NCI-H1092 treated with DMSO at 0.1 percent for 48 hours (cell line): ENCODE measurements at places on chromosomes 2 and 18.
A peak's percentile ranks its signal among the peaks of the same experiment; 100 is the strongest.

GRCh38 chr2:108805782-108806181, 19.2 kb downstream of the CCDC138 start:
- no peak for DNase-seq

DNA sequence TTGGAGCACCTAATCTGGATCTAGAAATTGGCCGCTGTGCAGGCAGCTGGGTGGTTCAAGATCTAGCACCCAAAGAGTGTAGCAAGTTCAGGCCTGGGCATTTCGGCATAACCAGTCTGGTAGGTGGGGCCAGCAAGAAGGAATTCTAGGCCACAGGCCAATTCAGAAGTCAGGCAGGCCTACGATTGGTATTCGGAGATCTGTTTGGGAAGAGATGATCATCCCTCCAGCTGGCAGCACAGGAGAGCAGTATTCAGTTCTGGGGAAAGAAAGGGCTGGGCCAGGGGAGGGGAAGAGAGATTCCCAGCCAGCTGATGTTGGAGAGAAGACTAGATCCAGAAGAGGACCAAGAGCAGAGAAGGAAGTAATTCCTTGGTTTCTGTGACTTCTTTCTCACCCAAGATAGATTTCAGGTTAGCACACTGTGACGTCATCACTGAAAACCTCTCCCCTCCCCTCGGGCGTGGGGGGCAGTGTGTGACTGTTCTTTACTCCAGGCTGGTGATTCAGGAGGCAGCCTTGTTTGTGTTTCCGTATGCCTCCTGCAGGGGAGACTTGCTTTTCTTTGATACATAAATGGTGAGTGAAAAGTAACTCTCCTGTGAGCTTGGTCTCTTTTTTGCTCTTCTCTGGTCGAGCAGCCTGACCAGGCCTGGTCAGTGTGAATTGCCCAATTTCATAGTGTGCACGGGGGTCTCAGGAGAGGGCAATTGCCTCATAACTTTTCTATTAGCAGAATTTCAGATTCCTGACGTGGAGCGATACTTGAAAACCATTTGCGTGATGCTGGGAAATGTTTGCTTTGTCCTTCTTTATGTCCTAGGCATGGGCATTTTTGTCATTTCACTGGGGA, 61.1 kb downstream of the MEIS1 start:
- DNase-seq, result no peak

DNA sequence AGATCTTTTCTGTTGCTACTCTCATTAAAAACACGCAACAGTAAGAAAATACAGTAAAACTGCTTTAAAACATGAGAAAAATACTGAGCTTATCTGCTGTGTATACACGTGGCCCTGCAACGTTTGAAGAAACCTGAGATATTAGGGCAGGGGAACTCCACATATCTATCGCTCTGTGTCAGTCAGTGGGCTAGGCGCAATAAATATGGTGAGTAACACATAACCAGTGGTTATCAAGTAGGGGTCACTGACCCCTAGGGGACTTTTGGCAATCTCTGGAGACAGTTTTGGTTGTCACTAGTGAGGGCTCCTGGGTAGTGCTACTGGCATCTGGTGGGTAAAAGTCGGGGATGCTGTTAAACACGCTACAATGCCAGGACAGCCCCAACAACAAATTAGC, 14.9 kb downstream of the STAT1 start:
- no peak for DNase-seq

GRCh38 chr2:213241817-213242216, 42.4 kb upstream of the SPAG16 start:
- no peak for DNase-seq

- DNase-seq, result no peak
These were observed 333.7 kb upstream of the SKOR2 start for GRCh38 chr18:47585136-47585535.

DNA sequence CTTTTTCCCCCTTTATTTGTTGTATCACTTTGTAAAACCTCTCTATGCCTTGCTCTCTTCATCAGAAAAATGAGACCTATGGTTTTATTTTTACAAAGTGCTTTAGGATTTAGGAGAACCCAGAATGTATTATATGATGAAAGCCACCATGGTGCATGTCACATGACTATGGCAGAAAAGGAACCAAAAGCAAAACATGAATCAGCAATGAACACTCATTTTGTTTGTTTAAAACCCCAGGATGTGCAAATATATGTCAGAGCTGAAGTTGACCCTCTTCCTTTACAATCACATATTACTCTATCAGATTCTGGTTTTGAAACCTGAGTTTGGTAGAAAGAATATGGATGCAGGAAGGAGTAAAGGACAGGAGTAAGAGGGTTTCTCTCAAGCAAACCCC, 70.0 kb downstream of the FIGN start:
- no peak for DNase-seq

DNA sequence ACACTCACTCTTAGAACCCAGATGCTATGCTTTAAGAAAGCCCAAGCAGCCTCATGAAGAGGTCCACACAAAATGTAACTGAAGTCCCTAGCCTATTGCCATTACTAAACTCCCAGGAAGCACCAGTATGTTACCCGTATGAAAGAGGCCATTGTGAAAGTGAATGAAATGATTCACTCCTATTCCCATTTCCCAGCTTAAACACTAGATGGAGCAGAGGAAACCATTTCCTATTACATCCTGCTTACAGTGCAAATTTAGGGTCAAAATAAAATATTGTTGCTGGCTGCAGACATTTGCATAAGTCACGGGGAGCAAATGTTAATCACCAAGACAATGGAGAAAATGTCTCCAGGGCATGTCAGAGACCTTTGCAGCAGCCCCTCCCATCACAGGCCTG, 989.7 kb upstream of the CRIM1 start:
- DNase-seq, result no peak

- DNase-seq, result peak; percentile 75
These were observed 107.0 kb downstream of the MGAT5 start for GRCh38 chr2:134360745-134361487.

GRCh38 chr2:43643680-43644079, 6.6 kb downstream of the PLEKHH2 start:
- no peak for DNase-seq

DNA sequence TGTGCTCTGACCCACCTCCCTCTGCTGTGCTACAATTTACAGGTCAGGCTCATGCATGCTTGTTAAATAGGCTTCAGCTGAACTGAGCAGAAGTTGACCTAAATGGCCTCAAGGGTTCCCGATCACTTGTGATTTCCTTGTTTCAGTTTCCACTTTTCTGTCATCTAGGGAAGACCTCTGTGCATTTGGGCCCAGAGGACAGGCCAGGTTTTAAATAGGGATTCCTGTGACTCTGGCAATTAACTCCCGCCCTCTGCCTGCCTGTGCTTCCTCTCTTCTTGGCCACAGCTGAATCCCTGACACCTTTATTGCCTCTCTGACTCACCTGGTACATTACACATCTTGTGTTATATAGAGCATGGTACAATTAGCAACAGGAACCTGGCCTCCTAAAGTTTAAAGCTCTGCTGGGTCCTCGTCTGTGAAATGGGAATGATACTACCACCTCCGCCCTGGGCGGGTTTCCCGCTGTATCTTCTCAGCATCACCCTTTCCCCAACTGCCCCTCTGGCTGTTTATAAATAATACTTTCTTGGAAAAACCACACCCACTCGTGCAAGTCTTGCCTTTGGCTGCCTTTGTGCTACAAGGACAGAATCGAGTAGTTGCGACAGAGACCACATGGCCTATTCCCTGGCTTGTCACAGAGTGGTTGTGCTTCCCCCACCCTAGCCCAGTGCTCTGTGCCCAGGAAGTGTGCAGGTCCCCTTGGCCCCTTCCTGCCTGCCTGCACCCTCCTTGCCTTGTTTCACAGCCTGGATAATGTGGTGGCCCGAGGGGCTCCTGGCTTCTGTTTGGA, 7.9 kb downstream of the CABLES1 start:
- DNase-seq, result no peak

- DNase-seq, result no peak
These were observed 20.3 kb downstream of the HADHA start for GRCh38 chr2:26224095-26224494.

- DNase-seq, result no peak
These were observed 114.1 kb upstream of the NCKAP5 start for GRCh38 chr2:133682347-133682746.

GRCh38 chr2:234741976-234742375, 209.8 kb upstream of the SH3BP4 start:
- DNase-seq, result no peak

- peak; percentile 35 for DNase-seq
These were observed 45.5 kb downstream of the RAB12 start for GRCh38 chr18:8654503-8655451.

DNA sequence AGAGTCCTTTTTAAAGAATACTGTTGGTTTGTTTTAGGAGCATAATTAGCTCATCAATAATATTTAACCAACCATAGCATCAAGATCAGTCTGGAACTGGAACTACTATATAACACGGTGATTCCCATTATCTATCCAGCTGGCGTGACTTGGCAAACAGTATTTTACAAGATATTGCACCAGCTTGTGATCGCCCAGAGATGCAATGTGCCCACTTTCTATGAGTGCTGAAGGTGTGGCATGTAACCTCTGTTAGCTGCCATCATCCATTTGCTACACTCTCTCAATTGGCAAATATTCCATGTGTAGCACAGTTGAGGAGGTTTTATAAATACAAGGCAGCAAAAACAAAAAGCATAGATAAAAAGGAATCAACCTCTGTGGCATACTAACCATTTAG, 64.9 kb downstream of the FIGN start:
- peak; percentile 40 for DNase-seq

DNA sequence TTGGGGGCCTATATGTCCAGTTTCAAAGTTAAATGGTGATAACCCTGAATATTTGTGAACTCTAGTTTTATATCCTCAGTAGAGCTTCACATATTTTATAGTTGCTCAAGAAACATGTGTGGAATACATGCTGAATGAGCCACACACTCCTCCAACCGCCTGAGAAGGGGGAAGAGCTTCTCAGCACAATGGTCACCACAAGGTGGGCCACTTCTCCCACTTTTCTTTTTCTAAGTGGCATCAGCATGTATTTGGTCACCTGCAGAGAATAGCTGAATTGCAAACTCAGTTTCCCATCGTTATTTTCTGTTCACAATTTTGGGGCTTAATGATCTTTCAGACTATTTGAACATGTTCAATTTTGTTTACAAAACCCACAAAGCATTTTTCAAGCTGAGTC, 340.5 kb downstream of the PARD3B start:
- peak; percentile 7 for DNase-seq

DNA sequence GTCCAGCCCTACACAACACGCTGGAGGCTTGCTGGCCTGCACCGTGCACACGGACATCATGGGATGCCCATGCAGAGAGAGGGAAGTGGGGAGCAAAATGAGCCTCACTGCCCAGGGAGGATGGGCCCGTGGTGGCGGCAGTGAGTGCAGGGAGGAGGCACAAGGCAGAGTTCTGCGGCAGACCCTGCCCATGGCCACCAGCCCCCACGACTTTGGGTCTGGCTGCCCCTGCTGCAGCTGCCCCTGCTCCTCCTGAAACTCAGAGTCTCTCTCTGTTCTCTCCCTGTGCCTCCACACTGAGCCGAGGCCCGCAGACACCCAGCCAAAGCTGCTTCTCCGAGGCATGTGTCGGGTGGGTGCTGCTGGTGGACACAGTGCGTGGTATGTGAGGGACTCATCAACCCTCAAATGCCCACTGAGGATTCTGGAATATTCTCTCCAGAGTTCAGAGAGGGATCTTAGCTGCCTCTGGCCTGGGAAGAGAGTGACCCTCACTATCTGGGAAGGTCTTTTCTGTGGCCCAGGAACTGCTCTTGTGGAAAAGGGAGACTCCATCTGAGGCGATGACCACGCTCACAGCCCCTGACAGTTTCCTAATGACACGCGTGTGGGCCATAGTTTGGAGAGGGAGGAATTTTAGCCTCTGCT, 45.1 kb upstream of the HPCAL1 start:
- no peak for DNase-seq

GRCh38 chr2:65639156-65639864, 206.9 kb upstream of the SPRED2 start:
- DNase-seq, result no peak

DNA sequence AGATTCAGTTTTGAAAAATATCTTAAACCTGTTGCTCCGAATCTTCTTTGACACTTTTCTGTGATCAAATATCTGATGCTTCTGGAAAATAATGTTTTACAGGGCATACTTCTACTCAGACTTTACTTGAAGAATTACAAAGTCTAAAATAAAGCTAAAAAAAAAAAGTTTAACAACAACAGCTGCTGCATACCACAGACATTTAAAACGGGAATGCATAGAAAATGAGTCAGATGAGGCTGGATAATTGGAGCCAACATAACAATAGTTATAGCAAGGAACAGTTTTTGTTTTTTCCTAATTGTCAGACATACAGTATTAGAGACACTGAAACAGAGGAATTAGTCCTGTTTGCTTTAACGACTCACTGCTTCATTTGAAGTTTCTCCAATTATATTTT, 1090.2 kb downstream of the SUCLG1 start:
- no peak for DNase-seq

- DNase-seq, result no peak
These were observed 22.0 kb upstream of the RALBP1 start for GRCh38 chr18:9453283-9453682.

DNA sequence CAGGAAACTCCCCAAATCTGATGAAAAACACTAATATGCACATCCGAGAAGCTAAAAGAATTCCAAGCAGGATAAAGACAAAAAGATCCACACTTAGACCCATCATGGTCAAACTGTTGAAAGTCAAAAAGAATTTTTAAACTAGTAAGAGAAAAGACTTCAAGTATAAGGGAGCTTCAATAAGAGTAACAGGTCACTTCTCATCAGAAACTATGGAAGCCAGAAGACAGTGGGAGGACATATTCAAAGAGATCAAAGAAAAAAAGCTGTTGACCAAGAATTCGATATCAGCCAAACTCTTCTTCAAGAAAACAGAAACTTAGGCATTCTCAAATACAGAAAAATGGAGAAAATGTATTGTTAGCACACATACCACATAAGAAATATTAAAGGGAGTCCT, 50.4 kb downstream of the ZC3H8 start:
- peak; percentile 21 for DNase-seq

DNA sequence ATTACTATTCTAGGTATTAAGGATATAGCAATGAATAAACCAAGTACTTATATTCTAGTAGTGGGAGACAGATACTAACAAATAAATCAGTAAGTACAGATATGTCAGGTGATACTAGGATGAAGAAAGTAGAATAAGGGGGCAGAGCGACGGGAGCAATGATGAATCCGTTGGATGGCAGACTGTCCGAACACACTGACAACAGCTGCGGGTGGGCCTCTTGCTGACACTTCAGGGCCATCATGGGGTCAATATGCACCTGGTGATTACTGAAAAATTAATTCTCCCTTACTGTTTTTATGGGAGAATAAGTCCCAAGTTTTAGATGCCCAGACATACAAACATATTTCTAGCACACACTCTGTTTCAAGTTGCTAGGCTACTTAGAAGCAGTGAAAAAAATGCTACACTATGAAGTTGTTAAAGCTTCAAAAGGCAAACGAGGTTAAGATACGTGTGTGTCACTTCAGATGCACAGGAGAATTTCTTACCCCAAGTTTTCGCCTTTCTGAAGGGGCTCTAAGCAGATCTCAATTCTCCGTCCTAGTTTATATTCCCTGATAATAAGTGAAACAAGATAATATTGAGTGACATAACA, 78.7 kb downstream of the USP40 start:
- DNase-seq, result no peak

- no peak for DNase-seq
These were observed 879 bp upstream of the ADAM23 start for GRCh38 chr2:206442474-206442832.
